ENCODE measurements at places on chromosomes 2 and 18.

DNA sequence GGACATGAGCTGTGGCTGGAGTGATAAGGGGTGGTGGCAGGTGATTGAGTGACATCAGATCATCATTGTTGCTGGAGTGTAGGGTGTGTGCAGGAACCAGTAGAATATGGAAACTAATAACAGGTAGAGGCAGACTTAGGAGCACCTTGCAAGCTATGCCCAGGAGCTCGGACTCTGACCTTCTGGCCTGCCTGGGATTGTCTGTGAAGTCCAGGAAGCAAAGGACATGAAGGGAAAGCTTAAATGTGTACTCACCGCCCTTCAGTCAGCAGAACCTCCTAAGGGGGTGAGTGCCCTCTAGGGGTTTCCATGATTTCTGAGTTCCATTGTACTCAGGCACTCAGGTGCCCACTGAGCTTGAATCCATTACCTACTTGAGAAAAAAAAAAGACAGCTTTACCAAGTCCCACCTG is 104.2 kb downstream of the CRIM1 start:
- DNase-seq = no peak

GRCh38 chr18:7059276-7059675 is 58.3 kb downstream of the LAMA1 start:
- DNase-seq = no peak

- no peak for DNase-seq
These were observed 26.2 kb upstream of the KDM3A start for GRCh38 chr2:86414996-86415395.

DNA sequence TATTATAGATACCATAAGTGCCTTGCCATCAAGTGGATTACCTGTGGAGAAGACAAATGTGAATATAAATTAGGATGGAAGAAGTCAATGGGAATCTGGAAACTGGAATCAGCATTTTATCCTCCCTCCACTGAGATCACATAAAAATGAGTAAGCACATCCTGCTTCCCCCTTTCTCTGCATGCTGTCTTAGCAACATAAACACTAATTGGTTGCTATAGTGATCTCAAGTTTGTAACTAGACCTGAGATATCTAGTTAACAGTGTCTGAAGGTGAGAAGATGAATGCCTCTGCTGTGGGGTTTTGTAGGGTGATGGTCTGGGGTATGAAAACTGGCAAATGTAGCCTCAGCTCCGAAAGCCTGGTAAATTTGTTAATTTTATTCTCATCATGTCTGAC is 1357.5 kb upstream of the CELF4 start:
- no peak for DNase-seq

DNA sequence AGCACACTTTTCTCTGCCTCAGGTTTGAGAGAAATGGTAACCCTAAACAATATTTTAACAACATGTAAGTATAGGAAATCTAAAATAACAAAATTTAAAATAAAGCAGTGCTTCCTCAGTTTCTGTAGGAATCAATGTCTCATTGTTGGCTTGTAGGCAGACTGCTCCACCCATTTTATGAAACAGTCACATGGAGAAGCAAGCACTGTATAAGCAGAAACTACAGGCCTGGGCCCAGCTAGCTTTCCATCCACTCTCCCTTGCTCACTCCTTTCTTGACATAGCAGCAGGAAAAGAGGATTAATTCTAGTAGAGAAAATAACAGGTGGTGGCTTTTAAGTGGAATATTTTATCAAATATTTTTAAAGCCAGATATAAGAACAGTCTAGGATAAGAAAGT is 97.2 kb downstream of the PLEKHM3 start:
- DNase-seq = no peak

DNA sequence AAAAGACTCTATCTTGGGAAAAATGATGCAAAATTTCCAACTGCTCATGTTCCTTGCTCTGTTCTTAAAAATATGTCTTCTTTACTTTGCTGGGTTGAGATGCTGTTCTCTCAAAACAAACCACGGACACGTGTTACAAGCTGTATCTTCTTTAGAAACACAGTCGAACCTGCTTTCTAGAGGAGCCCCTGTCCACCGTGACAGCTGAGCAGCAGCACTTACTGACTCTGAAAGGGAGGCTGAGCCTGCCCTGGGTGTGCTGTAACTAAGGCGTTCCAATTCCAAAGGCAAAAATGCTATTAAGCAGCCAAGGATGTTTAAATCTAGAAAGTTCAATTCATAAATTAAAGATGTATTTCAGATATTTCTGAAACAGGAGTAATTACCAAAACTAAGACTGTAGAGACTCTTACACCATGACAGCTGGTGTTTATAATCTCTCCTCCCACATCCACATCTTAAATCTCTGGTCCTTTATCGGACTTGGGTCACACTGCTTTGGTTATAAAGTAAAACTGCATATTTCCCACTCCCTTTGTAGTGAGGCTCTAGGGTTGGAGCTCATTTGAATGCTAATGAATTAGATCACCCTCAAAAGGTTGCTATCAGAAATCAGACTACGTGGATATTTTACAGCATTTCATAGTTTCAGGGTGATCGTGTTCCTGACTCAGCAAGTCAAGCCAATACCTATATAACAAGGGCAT is 281.2 kb upstream of the LYPD1 start:
- DNase-seq = no peak
